ENCODE measurements at places on chromosomes 1 and 21.

- DNase-seq, result no peak
These were observed 143.1 kb downstream of the PHTF1 start for GRCh38 chr1:113616156-113616555.

DNA sequence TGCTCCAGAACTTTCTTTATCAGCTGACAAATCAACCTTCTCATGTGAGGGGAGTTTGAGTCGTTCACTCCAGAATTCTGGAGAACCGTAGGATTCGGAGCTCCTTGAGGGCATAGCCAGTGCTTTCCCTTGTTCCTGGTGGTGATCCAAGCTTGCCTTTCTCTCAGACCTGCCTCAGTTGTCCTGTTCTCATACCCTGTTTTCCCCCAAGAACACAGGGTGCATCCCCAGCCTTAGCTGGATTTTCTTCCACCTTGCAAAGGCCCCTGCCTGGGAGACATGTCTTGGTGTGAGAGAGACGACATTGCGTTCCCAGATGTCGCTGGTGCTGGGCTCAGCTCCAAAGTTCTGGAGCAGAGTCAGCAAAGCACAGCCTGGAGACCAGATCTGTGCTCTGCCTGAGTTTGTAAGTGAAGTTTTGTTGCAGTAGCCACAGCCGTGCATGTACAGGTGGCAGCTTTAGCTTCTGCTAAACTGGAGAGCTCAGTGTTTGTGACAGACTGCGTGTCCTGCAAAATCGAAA is 40.0 kb downstream of the ABCG1 start:
- DNase-seq, result peak; percentile 18

- no peak for DNase-seq
These were observed 10.9 kb downstream of the NR5A2 start for GRCh38 chr1:200038325-200038980.

DNA sequence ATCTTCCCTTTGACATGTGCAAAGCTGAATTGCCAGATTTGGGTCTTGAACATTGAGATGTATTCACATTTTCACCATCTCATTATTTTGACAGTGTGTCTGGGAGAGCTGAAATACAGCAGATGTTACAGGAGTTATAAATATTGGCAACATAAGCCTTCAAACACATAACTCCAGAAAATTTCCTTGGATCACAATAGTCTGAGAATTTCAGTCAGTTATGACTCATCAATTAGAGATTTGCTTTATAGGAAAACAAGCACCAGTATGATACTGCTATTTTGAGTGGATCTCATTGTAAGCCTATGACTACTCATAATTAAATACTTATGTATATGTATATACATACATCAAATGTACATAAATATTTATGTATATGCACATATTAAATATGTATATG is 1171.8 kb downstream of the AMY1C start:
- DNase-seq, result no peak

- no peak for DNase-seq
These were observed 59.2 kb downstream of the TAS1R2 start for GRCh38 chr1:18800258-18800657.

GRCh38 chr1:27405074-27405473 is 12.7 kb downstream of the GPR3 start:
- no peak for DNase-seq

- peak; percentile 65 for DNase-seq
These were observed 7.5 kb downstream of the MYOC start for GRCh38 chr1:171644805-171645483.

DNA sequence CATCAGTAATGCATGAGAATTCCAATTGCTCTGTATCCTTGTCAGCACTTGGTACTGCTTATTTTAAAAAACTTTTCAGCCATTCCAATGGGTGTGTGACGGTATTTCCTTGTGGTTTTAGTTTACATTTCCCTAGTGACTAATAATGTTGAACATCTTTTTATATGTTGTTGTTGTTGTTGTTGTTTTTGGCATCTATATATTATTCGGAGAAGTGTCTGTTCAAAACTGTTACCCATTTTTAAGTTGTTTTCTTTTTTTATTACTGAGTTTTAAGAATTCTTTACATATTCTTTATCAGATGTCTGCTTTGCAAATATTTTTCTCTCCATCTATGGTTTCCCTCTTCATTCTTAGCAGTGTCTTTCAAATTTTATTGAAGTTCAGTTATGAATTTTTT is 231.1 kb upstream of the POU3F1 start:
- DNase-seq, result no peak

DNA sequence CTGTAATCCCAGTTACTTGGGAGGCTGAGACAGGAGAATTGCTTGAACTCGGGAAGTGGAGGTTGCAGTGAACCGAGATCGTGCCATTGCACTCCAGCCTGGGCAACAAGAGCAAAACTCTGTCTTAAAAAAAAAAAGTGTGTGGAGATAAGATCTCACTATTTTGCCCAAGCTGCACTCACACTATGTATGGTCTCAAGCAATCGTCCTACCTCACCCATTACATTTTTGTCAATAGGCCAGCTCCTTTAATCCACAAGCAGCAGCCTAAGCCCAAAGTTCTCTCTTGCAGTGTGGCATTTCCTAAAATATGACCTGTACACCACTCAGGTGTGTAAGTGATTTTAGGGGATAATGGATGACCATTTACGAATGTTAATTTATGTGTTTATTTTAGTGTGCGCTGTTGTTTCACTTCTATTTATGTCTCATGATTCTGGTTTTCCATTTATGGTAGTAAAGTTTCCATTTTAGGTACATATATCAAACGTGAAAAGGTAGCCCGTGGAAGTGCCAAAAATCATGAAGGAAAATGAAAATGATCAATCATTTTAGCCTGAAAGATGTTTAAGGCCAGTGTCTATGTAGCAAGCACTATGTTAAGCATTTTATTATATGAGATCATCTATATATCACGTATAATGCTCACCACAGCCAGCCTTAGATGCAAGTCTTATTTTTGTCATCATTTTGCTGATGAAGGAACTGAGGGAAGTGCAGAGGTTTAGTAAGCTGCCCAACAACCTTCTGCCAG is 5.6 kb downstream of the LCK start:
- DNase-seq, result no peak

GRCh38 chr1:159468321-159468720 is 28.8 kb downstream of the OR10J1 start:
- no peak for DNase-seq

GRCh38 chr21:35026153-35026500 is 23.0 kb downstream of the RUNX1 start:
- DNase-seq, result no peak

DNA sequence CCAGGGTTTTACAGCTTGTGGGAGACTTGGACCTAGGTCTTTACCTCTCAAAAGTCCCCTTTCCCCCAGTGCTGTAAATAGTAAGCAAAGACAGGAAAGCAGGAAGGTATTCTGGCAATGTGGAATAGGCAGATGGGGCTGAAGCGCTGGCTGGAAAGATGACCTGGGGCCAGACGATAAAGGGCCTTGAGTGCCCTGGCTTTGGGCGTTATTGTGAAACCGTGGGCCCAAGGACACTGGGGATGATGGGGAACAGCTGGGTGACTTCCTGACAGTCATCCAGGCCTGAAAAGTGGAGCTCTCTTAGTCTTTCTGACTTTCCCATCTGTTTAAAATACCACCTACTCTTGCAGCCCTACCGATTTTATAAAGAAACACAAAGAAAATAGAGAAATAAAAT is 16.3 kb downstream of the URB2 start:
- DNase-seq, result no peak

- DNase-seq, result no peak
These were observed at the start of gene KRTAP12-1 for GRCh38 chr21:44681861-44682579. KRTAP12-1 (minus strand) TSS chr21:44682163; CDS start chr21:44682123, 40 bp downstream.

DNA sequence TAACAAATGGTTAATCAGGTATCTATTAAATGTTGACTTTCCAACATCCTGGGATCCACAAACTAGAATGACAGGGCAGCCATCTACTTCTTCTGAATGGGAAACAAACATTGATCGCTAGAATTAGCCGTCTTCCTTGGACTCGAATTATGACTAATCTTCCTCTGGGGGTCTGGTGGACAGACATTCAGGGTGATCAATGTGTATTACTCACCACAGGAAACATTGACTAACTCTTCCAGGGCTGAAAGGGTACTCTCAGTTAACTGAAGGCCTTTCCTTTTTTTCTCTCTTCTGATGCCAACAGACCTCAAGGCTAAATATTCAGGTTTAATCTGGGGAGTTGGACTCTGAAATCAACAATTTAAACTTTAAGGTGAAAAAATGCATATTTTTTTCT is 9.5 kb downstream of the NOL9 start:
- DNase-seq, result no peak

- DNase-seq, result no peak
These were observed 9.5 kb upstream of the GPR153 start for GRCh38 chr1:6270401-6270800.

- no peak for DNase-seq
These were observed 39.3 kb downstream of the PLPPR5 start for GRCh38 chr1:98965394-98965793.

GRCh38 chr1:246306415-246307037 is 200.6 kb downstream of the SMYD3 start:
- DNase-seq, result no peak

GRCh38 chr1:147207192-147207591 is 17.9 kb downstream of the FMO5 start:
- no peak for DNase-seq

DNA sequence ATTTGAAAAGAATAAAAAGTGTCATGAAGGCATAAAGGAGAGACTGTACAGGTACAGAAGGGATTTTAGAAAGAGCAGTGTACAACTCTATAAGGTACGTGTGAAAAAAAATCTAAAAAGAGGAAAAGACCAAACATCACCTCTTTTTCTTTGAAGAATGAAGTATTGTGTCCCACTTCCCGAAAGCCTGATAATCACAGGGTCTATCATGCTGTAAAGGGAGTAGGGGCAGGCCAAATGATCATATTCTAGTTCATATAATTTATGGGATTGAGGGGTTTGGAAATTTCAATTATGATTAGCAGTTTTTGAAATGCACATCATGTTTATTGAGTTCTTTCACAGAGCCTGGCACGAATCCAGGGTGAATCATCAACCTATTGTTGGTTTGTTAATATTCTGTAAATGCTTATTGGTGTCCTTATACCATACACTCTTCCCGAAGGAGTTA is 910 bp upstream of the RERE start:
- DNase-seq, result no peak

GRCh38 chr1:193634876-193635275 is 448.5 kb upstream of the B3GALT2 start:
- no peak for DNase-seq

DNA sequence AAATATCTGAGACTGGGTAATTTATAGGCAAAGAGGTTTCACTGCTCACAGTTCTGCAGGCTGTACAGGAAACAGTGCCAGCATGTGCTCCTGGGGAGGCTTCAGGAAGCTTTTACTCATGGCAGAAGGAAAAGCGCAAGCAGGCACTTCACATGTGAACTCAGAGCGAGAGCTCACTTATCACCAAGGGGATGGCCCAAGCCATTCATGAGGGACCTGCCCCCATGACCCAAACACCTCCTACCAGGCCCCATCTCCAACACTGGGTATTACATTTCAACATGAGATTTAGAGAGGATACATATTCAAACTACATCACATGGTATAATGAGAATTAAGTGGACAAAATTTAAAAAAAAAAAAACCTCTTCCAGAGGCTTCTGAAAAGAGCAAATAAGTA is 13.7 kb downstream of the WASF2 start:
- no peak for DNase-seq

DNA sequence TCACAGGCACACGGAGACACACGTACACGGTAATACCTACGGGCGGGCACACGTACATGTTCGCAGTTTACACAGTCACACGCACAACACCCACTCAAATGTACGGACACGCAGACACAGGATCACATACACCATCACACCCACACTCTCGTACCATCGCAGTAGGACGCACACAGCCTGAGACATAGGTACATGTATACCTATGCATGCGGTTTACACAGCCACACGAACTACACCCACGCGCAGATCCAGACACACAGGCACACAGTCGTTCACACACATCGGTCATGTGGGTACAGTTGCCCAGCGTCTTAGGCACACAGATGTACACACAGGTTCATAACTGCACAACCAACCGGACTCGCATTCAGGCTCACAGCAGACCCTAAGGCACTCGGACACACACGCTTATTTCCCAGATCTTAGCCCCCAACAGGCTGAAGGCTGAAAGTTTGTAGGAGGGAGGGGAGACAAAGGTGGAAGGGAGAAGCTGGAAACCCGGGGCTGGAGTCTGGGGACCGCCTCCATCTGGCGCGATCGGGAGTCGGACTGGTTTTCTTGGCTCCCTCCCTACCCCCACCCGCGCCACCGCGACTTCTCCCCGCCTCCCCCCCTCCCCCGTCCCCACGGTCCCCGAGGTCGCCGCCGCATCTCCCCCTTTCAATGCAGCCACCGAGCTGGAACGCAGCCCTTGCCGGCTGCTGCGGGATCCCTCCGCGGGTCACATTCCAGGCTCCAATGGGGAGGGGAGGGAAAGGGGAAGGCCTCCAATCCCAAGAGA is 51.9 kb upstream of the SYNC start:
- peak; percentile 50 for DNase-seq

DNA sequence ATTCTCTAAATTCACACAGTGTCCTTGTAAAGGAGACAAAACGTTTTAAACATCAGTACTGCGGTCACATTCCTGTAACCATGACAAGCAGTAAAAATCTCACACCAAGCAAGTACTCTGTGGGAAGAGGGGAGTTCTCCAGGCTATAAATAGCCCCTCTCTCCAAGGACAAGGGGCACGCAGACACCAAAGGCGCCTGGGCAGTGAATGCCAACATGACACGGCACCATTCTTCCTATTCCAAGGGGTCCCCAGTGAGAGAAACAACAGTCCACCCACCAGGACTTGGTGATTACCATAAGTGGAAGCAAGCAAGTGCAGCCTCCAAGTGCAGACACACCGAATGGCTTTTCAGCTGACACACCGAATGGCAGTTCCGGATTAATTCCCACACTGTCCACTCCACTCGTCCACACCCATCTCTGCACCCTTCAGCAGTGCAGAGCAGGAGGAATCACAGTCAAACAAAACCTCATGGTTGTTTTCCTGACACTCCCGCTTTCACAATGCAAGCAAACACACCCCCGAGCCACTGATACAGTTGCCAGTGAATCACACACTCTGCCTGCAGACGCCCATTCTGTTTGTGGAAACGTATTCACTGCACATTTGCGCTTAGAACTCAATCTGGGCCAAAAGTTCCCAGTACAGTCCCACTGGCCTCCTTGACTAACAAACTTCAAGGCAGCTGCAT is 1.8 kb downstream of the PTTG1IP start:
- DNase-seq, result peak; percentile 15

DNA sequence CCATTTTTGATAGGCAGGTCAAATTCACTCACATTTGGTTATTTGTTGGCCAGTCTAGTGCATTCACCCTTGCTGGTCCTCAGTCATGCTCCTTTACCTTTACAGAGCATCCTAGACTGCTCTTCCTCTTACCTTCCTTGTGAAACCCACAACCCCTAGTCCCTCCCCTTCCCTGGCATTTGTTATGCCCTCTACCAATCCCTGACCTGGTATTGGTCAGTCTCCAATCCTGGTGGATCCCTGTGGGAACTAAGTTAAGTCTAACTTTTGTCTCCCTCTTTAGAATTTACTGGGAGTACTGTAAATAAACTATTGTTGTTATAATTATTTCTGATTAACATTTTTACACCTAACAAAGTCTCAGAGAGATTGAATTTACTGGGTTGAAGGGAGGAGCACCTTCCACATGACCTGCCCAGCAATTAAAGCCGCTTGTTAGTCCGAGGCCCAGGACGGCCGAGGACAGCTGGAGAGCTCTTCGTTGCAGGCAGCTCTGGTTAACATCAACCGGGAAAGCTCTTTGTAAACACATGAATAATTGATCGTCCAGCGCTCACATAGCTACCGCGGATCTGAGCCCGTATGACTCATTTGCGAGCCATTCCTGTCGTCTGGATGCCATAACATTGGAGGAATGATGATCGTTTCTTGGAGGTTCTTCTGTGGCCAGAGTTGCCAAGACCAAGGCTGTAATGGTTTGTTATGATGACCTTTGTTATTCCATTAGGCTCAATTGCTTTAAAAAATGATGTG is 31.9 kb downstream of the MTARC1 start:
- peak; percentile 40 for DNase-seq
